ENCODE measurements at places on chromosomes 3 and 15. TPM values are rescaled to one million over a fixed set of nuclear protein-coding genes. Genes with fewer than 3 reads are reported as not detected.

DNA sequence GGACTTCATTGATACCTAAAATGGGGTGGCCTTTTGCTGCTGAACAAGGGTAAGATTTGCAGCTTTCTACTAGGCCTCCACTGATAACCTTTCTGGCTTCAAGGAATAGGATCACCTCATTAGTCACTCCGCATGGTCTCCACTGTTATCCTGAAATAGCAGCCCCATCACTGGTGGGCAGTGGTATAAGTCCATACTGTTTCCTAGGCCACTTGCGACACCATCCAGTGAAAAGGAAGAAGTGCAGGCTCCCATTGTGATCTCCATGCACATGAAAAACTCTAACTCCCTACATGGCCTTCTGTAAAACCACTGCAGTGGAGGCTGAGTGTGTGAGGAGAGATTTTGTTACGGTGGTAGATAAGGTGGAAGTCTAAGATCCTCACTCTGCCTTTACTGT, 1455.9 kb downstream of the SI start:
- DNase-seq = no peak

- DNase-seq = no peak
These were observed 79.2 kb downstream of the GABRG3 start for GRCh38 chr15:27050163-27050562.

DNA sequence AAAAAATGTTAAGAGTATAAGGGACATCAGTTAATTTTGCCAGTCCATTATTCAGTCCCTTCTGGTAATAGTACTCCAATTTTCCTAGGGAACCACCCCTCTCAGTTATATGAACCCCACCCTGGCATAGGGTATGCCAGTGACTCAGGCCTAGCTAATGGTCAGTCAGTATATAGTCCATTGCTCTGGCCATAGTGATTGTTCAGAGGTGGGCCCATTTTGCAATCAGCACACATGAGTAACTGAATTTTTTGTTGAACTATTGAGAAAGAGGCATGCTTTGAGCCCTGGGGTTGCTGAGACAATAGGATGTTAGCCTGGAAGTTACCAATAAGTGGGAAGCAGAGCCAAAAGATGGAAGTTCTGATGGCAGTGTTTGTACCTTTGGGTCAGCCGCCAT, 4.1 kb downstream of the LRCH3 start:
- DNase-seq = no peak

- DNase-seq = peak; percentile 39
These were observed 725.5 kb upstream of the ARRDC4 start for GRCh38 chr15:97234851-97235610.

KCNH8 gene
- 0.04 TPM for polyA plus RNA-seq

PPP2R3A gene
- polyA plus RNA-seq = 57.6 TPM
